ENCODE measurements at places on chromosomes 3 and 15. TPM values are rescaled to one million over a fixed set of nuclear protein-coding genes. Genes with fewer than 3 reads are reported as not detected.

GRCh38 chr15:70495991-70496599 lies 267.3 kb downstream of the UACA start:
- DNase-seq, result no peak

DNA sequence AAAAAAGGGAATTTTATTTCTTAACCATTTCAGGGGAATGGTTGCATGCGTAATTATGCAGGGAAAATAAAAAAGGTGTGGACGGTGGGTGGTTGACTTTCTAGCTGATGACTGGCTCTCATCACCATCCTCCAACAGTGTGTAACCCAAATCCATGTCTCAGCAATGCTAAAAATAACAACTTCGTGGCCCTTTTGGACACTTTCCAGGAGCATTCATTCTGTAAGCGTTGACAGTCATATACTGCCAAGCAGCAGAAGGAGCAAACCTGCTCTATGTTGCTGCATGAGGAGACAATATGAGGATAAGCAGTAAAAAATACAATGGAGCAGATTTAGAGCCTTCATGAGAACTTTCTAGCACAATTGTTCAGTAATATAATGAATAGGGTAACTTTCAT lies 189.1 kb downstream of the ANXA2 start:
- no peak for DNase-seq

GRCh38 chr3:143103652-143104051 lies 15.9 kb upstream of the CHST2 start:
- no peak for DNase-seq

- DNase-seq, result peak; percentile 46
Measured at GRCh38 chr3:134326760-134327593, 47.3 kb downstream of the AMOTL2 start.

Gene TCF12
- 58.8 TPM for total RNA-seq

Gene NANOGP8
- not detected for total RNA-seq

Gene MAGEL2
- 0.15 TPM for total RNA-seq

Gene KCNAB1
- 3.7 TPM for total RNA-seq
